Activated T-helper 2 cell treated with anti-CD3 and anti-CD28 coated beads, Interferon-gamma antibody, Interleukin-2, Interleukin-4, amounts not matched to agents 10 μg/mL and 5 μg/mL and 100 μg/mL, durations not matched to agents 14 hours and 24 hours and 36 hours (primary cell): ENCODE measurements at places on chromosomes 5 and 9. TPM values are rescaled to one million over a fixed set of nuclear protein-coding genes. Genes with fewer than 3 reads are reported as not detected.

DNA sequence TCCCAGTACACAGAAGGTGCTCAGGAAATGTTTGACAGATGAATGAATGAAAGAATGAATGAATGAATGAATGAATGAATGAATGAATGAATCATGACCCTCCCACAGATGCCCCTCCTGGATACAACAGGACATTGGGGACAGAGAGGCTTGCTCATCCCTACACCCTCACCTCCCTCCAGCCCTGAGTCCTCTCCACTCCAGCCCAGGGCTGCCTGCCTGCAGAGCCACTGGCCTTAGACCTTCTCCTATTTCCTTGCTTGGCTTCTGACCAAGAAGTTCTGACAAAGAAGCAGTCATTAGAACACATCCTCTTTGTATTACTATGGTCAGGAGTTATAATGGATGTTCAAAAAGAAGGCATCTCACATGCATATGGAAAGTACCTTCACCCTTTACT, 240.7 kb upstream of the DAPK1 start:
- no peaks in the 10 kb centered on the region for H3K4me1 ChIP-seq
- no peak overlapping the region for H3K4me3 ChIP-seq
- no peaks in the 10 kb centered on the region for H3K27me3 ChIP-seq
- no peak for DNase-seq
- no peak overlapping the region for H3K27ac ChIP-seq
- no peaks in the 10 kb centered on the region for H3K36me3 ChIP-seq

- H3K27me3 ChIP-seq: no peaks in the 10 kb centered on the region
- H3K27ac ChIP-seq: no peak overlapping the region
- DNase-seq: peak; percentile 11
Observed at GRCh38 chr5:109921735-109922380, 232.1 kb downstream of the MAN2A1 start.

DNA sequence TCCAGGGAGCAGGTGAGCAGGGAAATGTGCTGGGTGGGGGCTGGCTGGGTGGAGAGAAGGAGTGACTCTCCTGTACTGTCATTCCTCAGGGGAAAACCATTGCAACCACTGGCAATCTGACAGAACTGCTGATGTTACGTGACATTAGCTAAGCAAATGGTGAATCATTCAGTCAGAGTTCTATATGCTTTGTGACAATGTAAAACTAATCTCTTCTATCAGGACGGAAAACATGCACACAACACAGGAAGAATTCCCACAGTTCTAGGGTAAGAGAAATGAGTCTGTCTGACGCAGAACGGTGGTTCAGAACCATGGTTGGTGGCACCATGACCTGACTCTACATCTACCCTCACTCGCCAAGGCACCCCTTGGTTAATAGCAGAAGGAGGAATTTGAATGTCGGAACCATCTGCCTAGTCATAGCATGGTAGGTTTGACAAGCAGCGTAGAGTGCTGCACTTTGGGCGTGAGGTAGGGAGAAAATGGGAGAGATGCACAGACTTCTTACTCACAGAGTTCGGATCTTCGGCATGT, 243.6 kb upstream of the PANK3 start:
- H3K36me3 ChIP-seq: peaks cover 9% of the 10 kb centered on the region
- H3K4me1 ChIP-seq: peaks cover 33% of the 10 kb centered on the region
- peak overlapping the region; percentile 94 for H3K27ac ChIP-seq
- peak overlapping the region; percentile 65 for H3K4me3 ChIP-seq

- H3K4me3 ChIP-seq: no peak overlapping the region
- H3K27me3 ChIP-seq: no peaks in the 10 kb centered on the region
- H3K4me1 ChIP-seq: no peaks in the 10 kb centered on the region
- H3K36me3 ChIP-seq: peaks cover 72% of the 10 kb centered on the region
Observed at GRCh38 chr5:151186538-151186937, 29.0 kb upstream of the ANXA6 start.

- no peak overlapping the region for H3K4me3 ChIP-seq
- DNase-seq: no peak
- H3K27me3 ChIP-seq: peaks cover 45% of the 10 kb centered on the region
- H3K27ac ChIP-seq: no peak overlapping the region
Observed at GRCh38 chr5:138706655-138707480, 46.4 kb upstream of the CTNNA1 start.

DNA sequence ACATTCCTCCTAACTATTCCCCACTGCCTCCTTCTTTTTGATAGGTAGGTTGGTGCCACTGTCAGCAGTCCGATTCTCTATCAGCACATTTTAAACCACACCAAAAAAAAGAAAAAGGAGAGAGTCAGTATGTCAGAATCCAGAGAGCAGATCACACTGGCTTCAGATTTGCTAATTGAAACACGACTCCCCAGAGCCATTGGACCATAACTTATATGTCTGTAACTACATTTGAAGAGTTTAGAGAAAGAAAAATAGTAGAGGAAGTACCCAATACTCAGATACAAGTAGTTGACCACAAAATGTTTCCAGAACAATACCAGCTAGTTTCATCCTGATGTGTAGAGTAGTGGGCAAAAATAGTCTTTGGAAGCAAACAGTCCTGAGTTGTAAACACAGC, 216.6 kb downstream of the NR2F1-AS1 start:
- no peaks in the 10 kb centered on the region for H3K36me3 ChIP-seq
- H3K4me3 ChIP-seq: no peak overlapping the region
- no peak for DNase-seq
- H3K27me3 ChIP-seq: no peaks in the 10 kb centered on the region
- H3K27ac ChIP-seq: no peak overlapping the region
- no peaks in the 10 kb centered on the region for H3K4me1 ChIP-seq

- peak; percentile 27 for DNase-seq
- H3K27me3 ChIP-seq: no peaks in the 10 kb centered on the region
- H3K36me3 ChIP-seq: peaks cover 40% of the 10 kb centered on the region
- no peak overlapping the region for H3K27ac ChIP-seq
- no peak overlapping the region for H3K4me3 ChIP-seq
- peaks cover 8% of the 10 kb centered on the region for H3K4me1 ChIP-seq
Observed at GRCh38 chr9:133403766-133404453, 13.9 kb downstream of the REXO4 start.

DNA sequence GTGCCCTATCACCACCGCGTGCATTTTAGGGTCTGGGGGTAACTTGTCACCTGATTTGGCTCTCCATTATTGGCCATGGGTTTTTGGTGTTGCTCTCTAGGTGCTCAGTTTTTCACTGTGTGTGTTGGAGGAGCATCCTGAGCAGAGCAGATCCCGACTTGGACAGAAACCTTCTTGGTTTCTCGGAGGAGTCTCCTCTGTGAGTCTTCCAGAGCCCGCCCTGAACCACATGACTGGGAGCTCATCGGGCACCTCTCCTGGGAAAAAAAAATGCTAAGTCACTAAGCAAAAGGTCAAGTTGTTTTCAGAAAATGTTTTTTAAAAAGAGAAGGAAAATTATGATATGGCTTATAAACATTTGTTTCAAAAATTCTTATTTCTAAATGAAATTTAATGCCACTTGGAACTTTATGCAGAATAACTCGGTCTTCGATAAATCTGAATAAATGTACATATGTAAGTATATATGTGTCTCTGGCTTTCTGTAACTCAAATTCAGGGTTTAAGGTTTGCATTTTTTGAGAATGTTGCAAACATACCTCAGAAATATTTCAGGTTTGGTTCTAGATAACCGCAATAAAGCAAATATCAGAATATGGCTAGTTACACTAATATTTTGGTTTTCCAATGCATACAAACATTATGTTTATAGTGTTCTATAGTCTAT, 255.2 kb downstream of the AUH start:
- H3K27me3 ChIP-seq: no peaks in the 10 kb centered on the region
- H3K4me1 ChIP-seq: peaks cover 46% of the 10 kb centered on the region
- peaks cover 92% of the 10 kb centered on the region for H3K36me3 ChIP-seq
- H3K4me3 ChIP-seq: no peak overlapping the region
- no peak overlapping the region for H3K27ac ChIP-seq

DNA sequence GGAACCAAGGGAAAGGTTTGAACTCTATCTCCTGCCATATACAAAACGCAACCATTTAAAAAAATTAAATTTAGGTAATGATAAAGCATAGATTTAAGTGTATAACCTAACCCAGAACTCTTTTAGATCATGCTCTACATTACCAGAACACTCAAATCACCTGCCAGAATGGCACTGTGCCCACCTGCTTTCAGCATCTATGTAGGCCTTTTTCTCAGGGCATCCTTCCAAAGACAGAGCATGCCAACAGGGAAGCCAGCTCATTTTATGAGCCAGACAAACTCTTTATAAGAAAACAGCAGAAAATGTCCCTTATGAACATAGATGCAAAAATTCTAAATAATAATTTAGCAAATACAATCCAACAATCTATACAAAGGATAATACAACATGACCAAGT, 47.9 kb upstream of the SMAD5 start:
- no peak overlapping the region for H3K27ac ChIP-seq
- no peak overlapping the region for H3K4me3 ChIP-seq
- H3K27me3 ChIP-seq: peaks cover 37% of the 10 kb centered on the region
- DNase-seq: no peak
- H3K4me1 ChIP-seq: peaks cover 8% of the 10 kb centered on the region
- no peaks in the 10 kb centered on the region for H3K36me3 ChIP-seq

DNA sequence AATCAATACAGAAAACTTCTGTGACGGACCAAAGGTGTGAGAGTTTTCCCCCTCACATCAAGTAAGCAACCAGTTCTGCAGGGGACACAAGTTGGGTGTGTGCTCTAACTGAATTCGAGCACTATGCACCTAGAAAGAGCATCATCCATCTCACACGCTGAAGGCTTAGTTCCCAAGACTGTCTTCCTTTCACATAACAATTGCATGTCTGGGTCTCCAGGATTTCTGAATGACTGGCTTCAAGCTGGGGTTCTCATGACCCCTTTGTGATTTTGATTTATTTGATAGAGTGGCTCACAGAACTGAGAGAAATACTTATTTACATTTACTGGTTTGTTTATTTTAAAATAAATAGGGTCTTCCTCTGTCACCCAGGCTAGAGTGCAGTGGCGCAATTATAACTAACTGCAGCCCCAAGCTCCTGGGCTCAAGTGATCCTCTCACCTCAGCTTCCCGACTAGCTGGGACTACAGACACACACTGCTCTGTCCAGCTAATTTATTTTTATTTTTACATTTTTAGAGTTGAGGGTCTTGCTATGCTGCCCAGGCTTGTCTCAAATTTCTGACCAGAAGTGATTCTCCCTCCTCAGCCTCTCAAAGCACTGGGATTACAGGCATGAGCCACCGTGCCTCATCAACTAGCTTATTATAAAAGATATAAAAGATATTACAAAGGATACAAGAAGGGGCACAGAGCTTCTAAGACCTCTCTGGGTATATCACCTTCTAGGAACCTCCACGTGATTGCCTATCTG, 316.7 kb upstream of the CDH12 start:
- H3K27ac ChIP-seq: no peak overlapping the region
- no peaks in the 10 kb centered on the region for H3K4me1 ChIP-seq
- H3K36me3 ChIP-seq: no peaks in the 10 kb centered on the region
- no peak overlapping the region for H3K4me3 ChIP-seq
- H3K27me3 ChIP-seq: no peaks in the 10 kb centered on the region

DNA sequence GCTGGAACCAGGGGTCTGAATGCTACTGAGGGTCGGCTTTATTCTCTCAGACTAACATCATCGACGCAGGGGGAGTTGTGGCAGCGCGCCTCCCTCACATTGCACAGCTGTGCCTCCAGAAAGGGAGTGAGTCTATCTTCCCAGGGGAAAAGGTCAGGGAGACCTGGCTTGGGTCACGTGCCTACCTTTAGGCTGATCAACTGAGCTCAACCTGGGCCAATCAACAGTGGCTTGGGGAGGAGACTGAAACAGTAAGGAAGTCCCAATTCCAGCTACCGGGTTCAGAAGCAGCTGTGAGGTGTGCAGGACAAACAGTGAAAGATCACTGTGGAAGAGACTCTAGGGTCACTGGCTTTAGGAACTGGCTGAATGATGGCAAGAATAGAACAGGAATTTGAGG, 14.3 kb downstream of the SNX30 start:
- H3K4me3 ChIP-seq: no peak overlapping the region
- no peak for DNase-seq
- H3K4me1 ChIP-seq: peaks cover 2% of the 10 kb centered on the region
- H3K27ac ChIP-seq: no peak overlapping the region
- H3K27me3 ChIP-seq: peaks cover 23% of the 10 kb centered on the region

DNA sequence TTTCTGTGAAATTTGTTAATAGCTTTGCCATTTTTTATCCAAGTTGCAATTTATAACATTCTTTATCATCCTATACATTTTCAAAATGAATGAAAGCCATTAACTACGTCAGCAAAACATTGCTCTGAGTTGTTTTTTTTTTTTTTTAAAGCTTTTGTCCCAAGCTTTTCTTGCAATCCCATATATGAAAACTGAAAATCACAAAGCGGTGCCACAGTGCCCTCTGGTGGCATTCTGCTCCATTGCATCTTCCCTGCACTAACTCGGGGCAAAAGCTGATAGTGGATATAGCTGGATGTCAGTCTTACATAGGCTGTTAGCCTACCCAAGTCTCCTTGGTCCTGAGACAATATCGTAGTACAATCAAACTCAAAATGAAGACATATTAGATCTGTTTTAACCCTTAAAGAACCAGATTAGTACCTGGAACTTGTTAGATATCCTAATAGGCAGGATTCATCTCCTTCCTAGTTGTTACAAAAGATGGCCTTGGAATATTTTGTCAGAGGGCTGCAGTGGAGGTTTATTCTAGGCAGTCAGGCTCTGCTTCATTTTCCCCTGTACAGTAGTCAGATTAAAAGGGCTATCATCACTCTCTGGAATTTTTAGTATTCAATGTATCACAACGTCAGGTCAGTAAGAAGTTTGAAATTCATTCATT, 669.9 kb downstream of the PTPRD start:
- H3K27ac ChIP-seq: no peak overlapping the region
- no peaks in the 10 kb centered on the region for H3K36me3 ChIP-seq
- DNase-seq: peak; percentile 12
- H3K4me3 ChIP-seq: no peak overlapping the region

DNA sequence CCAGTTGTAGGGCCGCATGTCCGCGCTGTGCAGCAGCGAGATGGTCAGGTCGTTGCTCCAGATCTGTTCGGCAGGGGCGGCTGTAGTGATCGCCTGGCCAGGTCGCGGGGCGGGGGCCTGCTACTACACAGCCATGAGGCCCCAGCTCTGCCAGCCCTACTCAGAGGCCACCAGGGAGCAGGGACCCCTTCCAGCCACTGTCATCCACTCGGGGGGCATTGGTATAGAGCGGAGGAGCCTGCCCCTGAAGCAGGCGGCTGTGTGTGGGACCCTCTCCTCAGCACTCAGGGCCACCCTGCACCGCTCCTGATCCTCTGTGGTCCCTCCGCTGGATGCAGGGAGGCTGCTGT, 1.7 kb downstream of the FBXW5 start:
- peak overlapping the region; percentile 65 for H3K4me3 ChIP-seq
- DNase-seq: no peak
- H3K27ac ChIP-seq: no peak overlapping the region
- H3K36me3 ChIP-seq: peaks cover 32% of the 10 kb centered on the region
- no peaks in the 10 kb centered on the region for H3K27me3 ChIP-seq

- H3K27ac ChIP-seq: peak overlapping the region; percentile 78
- peaks cover 31% of the 10 kb centered on the region for H3K4me1 ChIP-seq
- H3K36me3 ChIP-seq: peaks cover 86% of the 10 kb centered on the region
- H3K27me3 ChIP-seq: no peaks in the 10 kb centered on the region
- DNase-seq: no peak
- no peak overlapping the region for H3K4me3 ChIP-seq
Observed at GRCh38 chr5:133977161-133977787, 8.8 kb upstream of the C5orf15 start.

The KIF24 gene
- total RNA-seq: 4.8 and 5.0 TPM in 2 replicates

The PTPDC1 gene
- 7.1 and 7.2 TPM in 2 replicates for total RNA-seq

The ZFAND5 gene
- total RNA-seq: 95.5 and 99.1 TPM in 2 replicates
